Suprapubic skin (tissue), 4 donors: ENCODE measurements at places on chromosomes 7 and 10.

DNA sequence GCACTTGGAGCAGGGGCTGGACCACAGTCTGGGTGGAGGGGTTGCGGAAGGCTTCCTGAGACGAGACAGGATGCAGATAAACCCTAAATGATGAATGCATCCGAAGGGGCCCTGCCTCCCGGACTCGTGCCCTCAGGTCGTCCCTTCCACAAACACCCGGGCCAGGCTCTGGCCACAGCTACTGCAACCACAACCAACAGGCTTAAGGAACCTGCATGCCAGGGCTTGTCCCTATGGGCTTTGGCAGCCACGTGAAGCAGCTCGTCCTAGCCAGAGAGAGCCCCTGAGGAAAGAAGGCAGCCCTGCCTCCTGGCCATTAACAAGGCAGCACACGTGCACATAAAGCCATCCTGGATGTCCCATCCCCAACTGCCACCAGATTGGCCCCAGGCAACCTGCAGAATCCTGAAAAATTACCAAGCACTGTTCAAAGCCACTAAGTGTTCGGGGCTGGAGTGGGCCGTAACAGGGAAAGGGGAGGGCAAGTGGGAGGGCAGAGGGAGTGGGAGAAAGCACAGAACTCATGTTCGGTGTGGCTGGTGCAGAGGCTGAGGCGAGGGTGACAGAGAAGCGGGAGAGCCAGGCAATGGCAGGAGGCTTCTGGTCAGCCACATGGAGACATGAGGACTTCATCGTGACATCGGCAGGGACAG, 62.7 kb downstream of the MAD1L1 start:
- DNase-seq, result no peak

DNA sequence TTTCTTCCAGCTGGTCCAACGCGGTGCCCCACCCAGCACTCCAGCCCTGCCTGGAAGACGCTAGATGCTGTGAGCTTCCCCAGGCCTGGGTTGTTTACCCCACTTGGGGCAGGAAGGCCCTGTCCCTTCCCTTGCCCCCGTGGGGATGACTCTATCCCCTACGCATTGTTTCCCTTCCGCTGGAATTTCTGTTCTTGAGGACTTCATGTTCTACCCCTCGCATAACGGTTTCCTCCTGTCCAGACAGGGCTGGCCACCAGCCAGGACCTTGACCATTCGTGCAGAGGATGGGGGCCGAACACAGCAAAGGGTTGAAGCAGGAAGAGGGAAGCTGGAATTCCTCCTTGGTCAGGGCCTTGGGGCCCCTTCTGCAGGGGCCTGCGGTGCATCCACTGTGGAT, 14.7 kb upstream of the SERPINE1 start:
- no peak for DNase-seq

DNA sequence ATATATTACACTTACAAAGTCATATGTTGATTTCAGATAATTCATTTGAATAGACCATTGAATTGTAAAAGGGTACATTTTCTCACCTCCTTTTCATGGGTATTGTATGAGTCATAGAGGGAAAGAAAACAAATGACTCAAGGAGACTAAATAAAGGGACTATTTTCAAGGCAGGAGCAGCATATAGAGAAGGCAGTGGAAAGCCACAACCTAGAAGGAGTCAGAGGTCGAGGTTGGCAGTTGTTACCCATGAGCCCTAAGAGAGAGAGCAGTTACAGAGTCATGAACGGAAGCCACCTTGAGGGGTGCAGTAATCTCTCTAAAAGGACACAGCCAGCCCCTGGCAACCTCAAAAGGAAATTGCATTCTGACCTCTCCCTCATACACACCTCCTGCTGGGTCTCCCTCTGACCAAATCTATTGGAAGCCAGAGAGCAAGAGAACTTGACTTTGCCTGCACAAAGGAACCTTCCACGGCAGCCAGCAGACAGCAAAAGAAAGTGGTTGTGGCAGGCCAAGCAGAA, 137.9 kb downstream of the GRM8 start:
- no peak for DNase-seq

- no peak for DNase-seq
These were observed 4.1 kb downstream of the ABLIM1 start for GRCh38 chr10:114653926-114654325.

GRCh38 chr10:114245121-114245791, 6.2 kb downstream of the VWA2 start:
- no peak for DNase-seq
